ENCODE measurements at places on chromosomes 12 and 14.

GRCh38 chr12:130132831-130133511 is 29.3 kb upstream of the FZD10 start:
- DNase-seq, result no peak

GRCh38 chr12:67827820-67828383 is 161.3 kb upstream of the IFNG-AS1 start:
- no peak for DNase-seq

DNA sequence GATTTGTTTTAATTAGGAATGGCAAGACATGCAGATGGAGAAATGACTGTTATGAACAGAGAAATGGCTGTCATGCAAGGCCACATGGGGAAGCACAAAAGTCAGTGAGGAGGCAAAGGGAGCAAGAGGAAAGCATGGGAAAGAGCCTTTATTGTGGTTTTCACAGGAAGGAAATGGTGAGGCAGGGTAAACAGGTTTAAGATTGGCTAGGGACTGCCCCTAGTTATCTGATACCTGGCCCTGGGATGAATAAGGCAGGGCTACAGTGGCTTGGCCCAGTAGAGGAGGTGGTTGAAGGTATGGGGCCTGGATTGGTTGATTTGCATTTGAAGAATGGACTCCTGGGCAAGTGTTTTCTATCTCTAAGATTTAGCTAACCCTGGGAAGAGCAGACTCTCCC is 168.7 kb upstream of the CNOT2 start:
- DNase-seq, result no peak

- no peak for DNase-seq
These were observed 154.9 kb upstream of the PWP1 start for GRCh38 chr12:107530701-107531100.

DNA sequence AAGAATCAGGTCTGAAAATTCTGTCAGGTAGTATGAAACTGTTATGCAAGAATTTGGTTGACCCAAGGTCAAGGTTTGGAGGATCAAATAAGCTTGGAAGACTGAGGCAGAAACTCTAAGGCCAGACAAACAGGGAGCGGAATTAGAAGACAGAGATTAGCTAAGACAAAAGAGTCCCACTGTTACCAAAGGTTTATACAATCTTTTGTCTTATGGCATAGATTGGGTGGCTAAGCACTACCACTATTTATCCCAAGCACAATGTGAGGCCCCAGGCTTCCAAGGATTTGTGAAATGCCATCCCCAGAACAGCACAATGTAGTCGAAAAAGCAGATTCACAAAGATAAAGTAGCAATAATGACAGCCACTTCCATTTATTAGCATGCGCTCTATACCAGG is 311.2 kb downstream of the SEC23A start:
- DNase-seq, result no peak

GRCh38 chr14:73602994-73603393 is 9.3 kb upstream of the ACOT6 start:
- no peak for DNase-seq

- DNase-seq, result no peak
These were observed 65.9 kb downstream of the DAAM1 start for GRCh38 chr14:59254146-59254910.

DNA sequence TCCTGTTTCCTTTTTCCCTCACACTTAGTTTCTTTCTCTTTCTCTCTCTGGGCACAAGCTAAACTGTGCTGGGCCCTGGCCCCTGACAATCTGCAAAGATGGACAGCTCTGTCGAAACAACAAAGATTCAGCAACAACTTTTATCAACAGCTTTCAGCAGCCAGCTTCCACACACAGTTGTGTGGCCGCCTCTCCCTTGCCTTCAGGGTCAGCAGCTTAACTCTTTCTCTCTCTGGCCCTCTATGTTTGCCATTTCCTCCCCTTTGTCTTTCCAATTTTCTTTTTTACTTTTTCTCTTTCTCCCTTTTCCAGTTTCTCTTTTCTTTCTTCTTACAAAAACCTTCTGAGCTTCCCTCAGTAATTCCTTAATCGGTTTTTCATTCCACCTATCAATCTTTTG is 43.3 kb downstream of the IQSEC3 start:
- no peak for DNase-seq

DNA sequence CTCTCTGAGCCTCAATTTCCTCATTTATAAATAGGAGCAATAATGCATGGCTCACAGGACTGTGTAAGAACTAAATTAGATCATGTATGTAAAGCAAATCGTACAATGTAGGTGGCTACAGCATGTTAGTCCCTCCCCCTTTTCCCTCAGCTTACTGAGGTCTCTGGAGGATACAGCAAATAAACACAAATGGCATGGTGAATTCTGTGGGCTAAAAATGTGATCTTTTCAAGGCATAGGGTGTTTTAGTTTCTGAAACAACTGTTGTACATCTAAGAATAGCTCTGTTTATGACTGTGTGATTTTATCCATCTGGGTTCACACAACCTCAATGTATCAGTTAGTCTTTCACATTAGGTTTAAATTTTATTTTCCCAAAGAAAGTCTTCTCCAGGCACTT is 121.2 kb upstream of the PLEKHG7 start:
- DNase-seq, result no peak

- no peak for DNase-seq
These were observed 837.2 kb upstream of the FBXO33 start for GRCh38 chr14:40269436-40269835.

- DNase-seq, result peak; percentile 69
These were observed 1.1 kb upstream of the HEBP1 start for GRCh38 chr12:13000925-13001774.

GRCh38 chr14:31207287-31207754 is 272 bp downstream of the HECTD1 start:
- no peak for DNase-seq
